HS-5 (cell line): ENCODE measurements at places on chromosomes 12 and 14.

DNA sequence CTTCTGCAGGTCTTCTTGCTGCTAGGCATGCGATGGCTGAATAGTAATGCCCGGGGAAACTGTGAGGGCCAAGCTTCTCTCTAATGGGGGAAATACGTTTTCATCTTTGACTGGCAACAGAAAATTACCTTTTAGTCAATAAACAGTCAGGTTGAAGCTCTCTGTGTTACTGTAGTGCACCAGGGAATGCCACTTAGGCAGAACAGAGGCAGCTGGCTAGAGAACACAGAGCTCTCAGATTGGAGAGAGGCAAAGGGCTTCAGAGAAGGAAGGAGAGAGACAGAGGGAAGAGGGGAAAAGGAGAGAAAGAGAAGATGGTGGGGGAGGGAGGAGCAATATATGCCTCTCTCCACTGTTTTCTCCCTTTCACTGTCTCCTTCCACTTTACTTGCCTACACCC lies 6.7 kb downstream of the HSD17B6 start:
- no peak for DNase-seq

DNA sequence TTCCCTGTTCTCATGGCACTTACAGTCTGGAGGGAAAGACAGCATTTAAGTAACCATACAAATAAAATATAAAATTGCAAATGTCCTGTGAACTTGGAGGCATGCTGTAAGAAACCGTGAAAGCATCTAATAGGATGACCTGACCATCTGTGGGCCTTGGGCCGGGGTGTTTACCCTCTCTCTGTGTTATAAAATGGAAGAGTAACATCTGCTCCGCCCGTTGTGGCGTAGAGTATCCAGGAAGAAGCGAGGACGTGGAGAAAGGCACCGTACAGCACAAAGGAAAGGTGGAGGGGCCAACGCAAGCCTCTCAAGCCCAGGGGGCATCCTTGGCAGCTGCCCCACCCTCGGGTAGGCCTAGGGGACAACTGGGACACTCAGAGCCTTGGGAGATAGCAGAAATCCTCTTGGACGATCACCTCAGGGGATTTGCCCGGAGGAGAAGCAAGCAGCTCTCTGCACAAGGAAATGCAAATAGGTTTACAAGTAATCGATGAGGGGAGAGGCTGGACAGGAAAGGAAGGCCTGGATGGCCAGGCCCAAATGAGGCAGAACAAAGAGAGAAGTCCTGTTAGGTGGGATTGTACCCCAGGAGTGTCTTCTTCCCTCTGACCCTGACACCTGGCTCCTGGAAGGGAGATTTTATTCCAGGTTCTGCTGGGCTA lies 26.2 kb downstream of the VSX2 start:
- DNase-seq = no peak

GRCh38 chr12:42669553-42669952 lies 80.0 kb upstream of the PRICKLE1 start:
- DNase-seq = no peak

GRCh38 chr12:94954029-94954685 lies 49.3 kb downstream of the NDUFA12 start:
- peak; percentile 9 for DNase-seq

GRCh38 chr12:70605976-70606375 lies 31.3 kb downstream of the PTPRB start:
- DNase-seq = peak; percentile 50

DNA sequence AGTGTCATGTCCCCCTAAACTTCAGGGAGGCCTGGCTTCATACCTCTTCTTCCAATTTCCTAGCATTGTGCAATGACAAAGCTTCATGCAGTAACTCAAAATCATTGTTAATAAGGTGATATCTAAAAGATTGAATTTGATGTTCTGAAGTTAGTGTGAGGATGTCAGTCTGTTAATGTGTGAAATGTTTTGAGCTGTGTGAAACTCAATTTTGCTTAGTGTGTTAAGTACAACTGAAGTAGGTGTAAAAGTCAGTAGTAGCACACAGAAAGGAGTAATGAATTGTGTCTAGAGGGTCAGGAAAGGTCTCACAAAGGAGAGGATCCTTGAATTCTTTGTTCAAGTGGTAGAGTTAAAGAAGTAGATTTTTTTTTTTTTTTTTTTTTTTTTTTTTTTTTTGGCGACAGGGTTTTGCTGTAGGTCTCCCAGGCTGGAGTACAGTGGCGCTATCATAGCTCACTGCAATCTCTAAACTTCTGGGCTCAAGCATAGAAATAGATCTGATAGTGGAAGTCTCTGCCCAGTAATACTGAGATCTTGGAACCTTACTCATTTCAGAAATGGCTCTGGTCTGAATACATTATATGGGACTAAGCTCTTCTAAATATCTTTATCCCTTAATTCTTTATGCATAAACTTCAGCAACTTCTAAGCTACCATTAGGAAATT lies 63.9 kb downstream of the FUT8 start:
- no peak for DNase-seq

GRCh38 chr14:51677738-51678137 lies 26.0 kb downstream of the FRMD6 start:
- no peak for DNase-seq

- no peak for DNase-seq
Measured at GRCh38 chr12:124530637-124531263, 36.7 kb downstream of the NCOR2 start.

DNA sequence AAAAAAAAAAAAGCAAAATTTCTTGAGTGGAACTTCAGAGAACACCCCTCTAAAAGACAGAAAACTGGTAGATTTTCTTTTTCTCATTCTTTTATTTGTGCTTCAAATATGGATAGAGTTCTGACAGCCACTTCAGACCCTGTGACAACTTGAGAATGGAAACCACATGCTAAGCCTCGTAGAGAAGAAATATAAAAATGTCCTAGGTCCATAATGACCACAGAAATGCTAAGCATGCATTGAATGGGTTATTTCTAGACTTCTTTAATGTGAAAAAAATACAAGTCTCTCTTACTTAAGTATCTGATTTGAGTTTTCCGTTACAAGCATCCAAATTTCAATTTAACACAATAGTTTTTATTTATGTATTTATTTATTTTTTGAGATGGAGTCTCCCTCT lies 28.3 kb upstream of the DIO2 start:
- no peak for DNase-seq

DNA sequence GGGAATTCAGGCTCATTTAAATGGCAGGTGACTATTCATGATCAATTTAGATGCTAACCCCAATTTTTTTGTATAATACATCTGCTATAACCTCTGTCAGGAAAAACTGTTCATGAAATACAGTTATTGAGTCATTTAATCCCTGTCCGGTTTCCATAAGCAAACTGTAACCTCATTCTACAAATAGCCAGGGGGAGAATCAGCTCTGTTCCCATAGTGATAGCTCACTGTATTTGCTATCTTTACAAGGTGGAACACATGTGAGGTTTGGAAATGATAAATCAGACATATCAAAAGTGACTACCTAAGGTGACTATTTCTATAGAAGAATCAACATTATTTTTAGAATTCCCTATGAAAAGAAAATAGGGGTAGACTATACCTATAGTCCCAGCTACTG lies 38.6 kb upstream of the VPS33A start:
- DNase-seq = no peak

DNA sequence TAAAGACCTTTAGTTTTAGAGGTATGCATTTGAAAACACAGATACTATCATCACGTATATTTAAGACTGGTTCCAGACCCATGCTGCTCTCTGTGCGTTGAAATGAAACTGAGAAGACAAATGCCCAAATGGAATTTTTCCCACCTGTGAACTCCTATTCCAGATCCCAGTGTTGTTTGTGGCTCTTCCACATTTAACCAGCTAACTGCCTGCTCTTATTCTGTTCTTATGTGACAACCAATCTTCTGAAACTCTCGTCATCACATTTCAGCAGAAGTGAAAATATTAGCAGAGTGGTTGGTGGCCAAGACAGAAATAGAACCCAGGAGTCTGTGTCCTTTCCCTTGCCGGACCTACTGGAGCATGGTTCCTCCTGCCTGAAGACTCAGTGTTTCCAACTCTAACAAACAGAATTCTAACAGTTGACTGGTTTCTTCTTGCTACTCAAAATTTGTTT lies 460.2 kb downstream of the RAD51B start:
- DNase-seq = no peak

GRCh38 chr14:64729386-64730060 lies 25.3 kb downstream of the PLEKHG3 start:
- no peak for DNase-seq

DNA sequence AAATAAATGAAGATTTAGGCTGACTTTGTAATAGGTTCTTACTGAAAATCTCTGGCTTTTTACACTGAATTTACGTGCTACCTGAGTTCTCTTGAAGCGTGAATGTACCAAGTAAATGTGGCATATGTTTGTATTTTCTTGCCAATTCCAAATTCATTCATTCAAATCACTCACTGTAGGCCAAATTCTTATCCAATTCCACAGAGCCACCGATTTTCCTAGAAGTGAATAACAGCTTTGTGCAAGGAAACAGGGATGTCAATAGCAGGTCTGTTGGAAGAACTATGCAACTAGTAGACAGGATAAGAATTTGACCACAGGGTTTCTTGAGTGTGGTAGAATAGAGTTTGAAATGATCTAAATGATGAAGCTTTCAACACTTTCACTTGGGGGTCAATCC lies 86.8 kb downstream of the SOX5 start:
- DNase-seq = no peak

GRCh38 chr12:23947395-23947794 lies 2.1 kb downstream of the SOX5 start:
- DNase-seq = no peak

DNA sequence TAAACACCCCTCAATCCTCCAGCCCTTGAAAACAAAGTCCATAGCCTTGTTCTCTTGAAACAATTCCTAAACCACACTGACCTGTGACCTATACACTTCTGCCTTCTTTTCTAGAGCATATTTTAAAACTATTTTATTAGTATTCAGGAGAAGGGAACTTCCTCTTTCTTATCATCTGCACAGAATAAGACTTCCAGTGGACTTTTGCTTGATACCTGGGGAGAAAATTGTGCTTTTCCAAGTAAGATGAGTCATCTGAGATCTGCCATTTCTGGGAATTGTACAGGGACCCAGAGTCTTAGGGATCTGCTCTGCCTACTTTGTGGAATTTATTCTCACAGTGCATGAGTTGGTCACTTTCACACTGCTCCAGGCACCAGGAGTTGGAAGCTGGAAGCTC lies 10.5 kb upstream of the WNT5B start:
- no peak for DNase-seq

DNA sequence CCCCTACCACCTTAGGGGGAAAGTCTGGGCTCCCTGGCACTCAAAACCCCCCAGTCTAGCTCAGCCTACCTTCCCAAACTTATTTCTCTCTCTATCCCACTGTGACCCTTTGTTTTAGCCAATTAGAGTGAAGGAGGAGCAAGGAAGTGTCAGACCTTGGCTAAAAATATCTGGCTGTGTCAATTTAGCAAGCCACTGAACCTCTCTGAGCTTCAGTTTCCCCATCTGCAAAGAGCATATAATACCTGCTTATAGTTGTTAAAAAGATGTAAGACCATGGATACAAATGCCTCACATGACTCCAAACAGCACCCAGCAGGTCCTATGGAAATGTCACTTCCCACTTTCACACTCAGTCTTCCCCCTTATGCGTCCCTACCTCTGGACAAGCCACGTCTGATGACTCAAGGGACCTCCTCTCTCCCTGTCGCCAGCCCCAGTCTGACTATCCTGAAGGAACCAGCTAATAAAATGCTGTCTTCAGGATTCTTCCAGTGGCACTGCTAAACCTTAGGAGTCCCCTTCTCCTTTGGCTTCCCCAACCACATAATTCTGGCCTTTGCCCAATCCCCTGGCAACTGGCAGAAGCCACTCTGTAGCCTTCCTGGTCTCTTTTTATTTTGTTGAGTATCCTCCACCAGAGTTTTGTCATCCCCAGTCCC lies 19.3 kb downstream of the FOXN3 start:
- DNase-seq = no peak

- DNase-seq = no peak
Measured at GRCh38 chr12:18580291-18580690, 157.5 kb downstream of the PLCZ1 start.

DNA sequence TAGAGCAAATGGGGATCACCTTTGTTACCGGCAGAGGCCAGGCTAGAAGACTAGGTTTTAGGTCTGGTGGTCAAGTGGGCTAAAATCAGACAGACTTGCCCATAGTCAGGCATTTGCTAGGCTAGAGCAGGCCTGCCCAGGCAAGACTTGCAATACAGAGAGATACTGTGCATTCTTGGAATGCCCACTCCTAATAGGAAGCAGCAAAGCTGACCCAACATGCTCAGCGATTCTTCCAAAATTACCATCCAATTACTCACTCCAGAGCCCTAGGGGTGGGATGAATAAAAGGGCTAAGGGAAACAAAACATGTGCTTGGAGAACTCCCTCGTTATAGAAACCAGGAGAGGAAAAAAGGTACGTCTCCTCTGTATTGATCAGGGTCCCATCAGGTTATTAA lies 187.8 kb upstream of the AMIGO2 start:
- DNase-seq = no peak

- no peak for DNase-seq
Measured at GRCh38 chr12:51188359-51189051, 15.6 kb upstream of the TFCP2 start.

GRCh38 chr12:82883394-82884355 lies 197.0 kb downstream of the TMTC2 start:
- DNase-seq = no peak

GRCh38 chr14:23580152-23580926 lies 1.7 kb upstream of the JPH4 start:
- DNase-seq = no peak

- DNase-seq = no peak
Measured at GRCh38 chr12:106281056-106281782, 21.3 kb upstream of the TCP11L2 start.

DNA sequence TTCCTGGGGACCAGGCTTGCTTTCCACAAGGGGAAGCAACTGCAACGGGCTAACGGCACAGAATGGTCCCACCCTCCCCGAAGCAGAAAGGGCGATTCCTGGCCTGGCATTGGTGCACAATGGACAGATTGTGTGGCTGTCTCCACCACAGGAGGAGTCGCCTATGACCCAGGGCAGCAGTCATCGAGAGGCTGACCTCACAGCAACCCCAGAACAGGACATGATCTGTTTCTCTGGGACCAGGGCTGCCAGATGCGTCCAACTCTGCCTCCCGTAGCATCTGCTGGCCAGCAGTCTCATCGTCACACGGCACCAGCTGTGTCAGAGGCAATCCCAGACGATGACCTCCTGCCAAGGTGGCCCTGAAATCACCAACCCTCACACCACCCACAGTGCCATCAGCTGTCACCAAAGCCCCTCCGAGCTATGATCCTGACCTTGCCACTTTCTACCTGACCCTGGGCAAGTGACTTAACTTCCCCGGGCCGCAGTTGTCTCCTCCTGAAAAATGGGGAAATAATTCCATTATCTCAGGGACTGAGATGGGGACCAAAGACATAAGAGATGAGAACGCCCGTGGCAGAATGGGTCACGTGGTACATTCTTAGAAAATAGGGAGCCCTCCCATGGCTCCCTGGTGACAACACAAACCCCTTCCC lies 86.7 kb downstream of the CHGA start:
- DNase-seq = no peak

GRCh38 chr12:106841510-106842302 lies 67.2 kb downstream of the RIC8B start:
- DNase-seq = peak; percentile 23

- no peak for DNase-seq
Measured at GRCh38 chr12:43760396-43760795, 1.6 kb downstream of the IRAK4 start.

- no peak for DNase-seq
Measured at GRCh38 chr14:24971255-24971654, 78.7 kb downstream of the STXBP6 start.
